Brain microvascular endothelial cell (primary cell): ENCODE measurements at places on chromosomes 6 and 20.
A peak's percentile ranks its signal among the peaks of the same experiment; 100 is the strongest.

DNA sequence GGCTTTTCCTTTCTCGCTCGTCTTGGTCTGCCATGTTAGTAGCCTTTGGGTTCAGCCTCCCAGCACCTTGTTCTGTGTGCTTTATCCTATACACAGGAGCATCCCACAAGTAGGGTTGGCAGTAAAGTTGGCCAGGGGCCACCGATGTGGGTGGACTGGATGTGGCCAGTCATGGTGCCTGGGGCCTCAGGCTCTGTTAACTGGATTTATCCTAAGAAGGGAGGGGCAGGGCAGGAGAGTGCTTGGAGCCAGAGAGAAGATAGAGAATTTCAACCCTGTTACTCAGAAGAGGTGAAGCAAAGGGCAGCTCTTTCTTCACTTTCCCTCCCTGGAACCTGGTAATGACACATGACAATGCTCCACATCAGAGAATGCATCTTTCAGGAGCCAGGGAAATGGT, 14.1 kb upstream of the SIRPB2 start:
- peak; percentile 18 for DNase-seq

DNA sequence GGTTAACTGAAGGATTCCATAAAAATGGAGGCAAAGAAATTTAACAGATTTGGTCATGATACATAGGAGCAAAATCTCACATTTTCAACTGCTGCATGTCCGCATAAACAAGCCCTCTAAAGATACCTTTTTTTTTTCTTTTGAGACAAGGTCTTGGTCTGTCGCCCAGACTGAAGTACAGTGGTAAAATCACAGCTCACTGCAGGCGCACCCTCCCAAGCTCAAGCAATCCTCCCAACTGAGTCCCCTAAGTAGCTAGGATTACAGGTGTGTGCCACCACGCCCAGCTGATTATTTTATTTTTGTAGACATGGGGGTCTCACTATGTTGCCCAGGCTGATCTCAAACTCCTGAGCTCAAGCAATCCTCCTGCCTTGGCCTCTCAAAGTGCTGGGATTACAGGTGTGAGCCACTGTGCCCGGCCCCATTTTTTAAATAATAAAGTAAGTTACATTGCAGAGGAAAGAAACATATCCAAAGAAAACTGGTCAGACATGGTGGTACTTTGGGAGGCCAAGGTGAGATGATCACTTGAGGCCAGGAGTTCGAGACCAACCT, 13.7 kb downstream of the MDN1 start:
- DNase-seq: no peak

DNA sequence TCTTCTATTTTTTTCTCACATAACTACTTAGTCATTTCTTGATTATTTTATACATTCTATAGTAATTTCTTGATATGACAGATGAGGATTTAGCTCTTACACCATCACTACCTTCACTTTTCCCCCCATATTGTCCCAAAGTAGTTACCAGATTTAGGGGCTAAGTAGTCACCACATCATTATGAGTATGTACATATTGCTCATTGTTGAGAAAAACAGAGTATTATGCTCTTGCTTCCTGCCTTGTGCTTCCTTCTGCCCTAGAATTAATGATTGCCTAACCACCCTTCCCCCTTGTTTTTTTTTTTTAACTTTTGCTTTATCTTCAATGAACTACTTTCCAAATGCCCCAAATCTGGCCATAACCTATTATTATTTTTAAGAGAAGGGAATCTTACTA, 6.8 kb upstream of the HLA-B start:
- no peak for DNase-seq

DNA sequence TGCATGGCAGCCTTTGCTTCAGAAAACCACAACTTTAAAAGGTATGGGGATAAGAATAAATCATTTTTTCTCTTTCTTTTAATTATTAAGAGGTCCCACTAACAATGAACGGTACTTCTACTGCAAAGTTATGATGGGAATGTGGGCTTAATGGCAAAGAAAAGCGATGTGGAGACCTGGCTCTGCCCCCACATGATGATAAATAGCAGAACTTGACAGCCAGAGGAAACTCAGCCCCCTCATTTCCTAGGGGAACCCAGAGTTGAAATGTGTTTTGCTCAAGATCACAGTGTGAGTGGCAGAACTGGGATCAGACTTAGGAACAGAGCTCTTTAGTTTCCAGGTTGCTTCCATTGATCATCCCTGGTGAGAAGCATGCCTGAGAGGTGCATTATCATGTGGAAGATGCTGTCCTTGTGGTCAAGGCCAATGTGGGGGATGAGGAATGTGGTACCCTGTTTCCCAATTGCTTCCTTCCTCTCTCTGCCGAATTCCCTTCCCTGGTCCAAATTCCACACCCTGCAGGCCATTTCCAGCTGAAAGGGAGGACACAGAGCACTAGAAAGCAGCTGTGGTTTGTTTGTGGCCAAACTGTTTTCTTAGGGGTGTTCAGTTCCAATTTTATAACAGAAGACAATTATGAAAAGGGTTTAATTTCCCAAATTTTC, 66.0 kb downstream of the BACH2 start:
- no peak for DNase-seq

DNA sequence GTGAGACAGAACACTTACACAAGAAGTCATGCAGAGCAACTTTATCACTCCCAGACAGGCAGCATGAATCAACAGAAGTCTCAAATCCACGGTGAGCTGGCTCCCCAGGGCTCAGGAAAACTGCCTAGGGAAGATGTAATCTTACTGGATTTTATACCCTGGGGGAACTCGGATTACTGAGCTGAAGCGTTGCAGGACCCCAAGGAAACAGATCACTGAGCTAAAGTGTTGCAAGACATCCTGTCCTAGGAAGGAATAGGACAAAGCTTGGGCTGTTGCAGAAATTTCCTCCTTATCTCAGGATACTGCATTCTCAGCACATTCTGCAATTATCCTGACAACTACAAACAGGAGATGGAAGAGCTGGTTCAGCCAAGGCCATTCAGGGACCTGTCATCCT, 224.8 kb downstream of the TFAP2A start:
- DNase-seq: no peak

- DNase-seq: no peak
Observed at GRCh38 chr6:107989166-107990094, 31.4 kb upstream of the SEC63 start.

GRCh38 chr6:75613056-75613501, 11.4 kb downstream of the SENP6 start:
- no peak for DNase-seq

GRCh38 chr6:41586252-41587007, 40.2 kb downstream of the FOXP4 start:
- no peak for DNase-seq

DNA sequence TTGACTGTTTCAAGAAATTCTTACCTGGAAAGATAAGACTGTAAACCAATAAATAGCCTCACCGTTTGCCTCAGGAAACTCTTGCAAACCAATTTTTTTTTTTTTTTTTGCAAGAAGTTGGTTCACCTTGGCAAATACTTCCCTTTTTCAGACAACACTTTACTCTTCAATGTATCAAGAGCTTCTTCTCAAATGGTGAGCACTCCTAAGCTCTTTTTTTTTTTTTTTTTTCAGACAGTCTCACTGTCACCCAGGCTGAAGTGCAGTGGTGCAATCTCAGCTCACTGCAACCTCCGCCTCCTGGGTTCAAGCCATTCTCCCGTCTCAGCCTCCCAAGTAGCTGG, 22.7 kb upstream of the SNTA1 start:
- no peak for DNase-seq

DNA sequence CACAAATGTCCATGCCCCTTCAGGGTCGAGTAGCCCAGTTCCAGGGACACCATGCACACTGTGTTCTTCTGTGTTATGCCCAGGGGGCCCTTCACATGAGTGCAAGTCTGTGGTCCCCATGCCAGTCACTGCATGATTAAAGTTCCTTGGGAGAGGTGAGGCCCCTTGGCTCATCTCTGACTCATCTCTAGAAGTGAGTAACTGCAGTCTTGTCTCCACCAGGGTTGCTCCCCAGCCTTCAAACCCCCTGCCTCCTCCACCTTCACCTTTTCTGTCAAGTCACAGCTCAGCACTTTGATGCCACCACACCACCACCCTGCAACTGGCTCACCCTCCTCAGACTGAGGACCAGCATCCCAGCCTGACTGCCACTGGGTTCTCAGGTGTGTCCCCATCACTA, 161.7 kb downstream of the UNC5CL start:
- DNase-seq: no peak

- DNase-seq: peak; percentile 87
Observed at GRCh38 chr6:75101896-75102295, 104.0 kb downstream of the COL12A1 start.

GRCh38 chr6:22126910-22127309, 169.9 kb downstream of the PRL start:
- no peak for DNase-seq

DNA sequence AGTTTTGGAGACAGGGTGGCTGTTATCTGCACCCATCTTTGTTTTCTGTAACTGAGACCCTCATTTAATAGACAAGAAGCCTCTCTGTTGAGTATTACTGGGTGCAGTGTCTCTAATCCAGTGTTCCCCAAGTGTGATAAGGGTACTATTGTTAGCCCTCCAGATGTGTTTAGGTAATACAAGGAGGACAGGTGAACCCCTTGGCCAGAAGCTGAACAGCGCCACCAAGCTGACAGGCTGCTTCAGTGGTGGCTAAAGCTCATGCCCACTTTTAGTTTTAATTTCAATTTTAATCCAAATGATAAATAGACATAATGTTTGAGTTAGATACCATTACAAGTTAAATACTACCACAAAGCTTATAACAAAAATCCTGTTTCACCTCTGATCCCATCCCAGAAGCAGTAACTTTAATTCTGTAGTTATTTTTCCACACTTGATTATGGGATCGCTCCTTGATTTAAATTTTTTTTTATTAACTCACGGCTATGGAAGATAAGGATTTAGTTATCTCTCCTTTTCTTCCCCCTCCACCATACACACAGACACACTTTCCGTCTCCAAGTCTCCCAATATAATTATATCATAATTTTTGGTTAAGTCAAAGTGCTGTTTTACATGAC, 8.4 kb upstream of the STK35 start:
- DNase-seq: no peak

DNA sequence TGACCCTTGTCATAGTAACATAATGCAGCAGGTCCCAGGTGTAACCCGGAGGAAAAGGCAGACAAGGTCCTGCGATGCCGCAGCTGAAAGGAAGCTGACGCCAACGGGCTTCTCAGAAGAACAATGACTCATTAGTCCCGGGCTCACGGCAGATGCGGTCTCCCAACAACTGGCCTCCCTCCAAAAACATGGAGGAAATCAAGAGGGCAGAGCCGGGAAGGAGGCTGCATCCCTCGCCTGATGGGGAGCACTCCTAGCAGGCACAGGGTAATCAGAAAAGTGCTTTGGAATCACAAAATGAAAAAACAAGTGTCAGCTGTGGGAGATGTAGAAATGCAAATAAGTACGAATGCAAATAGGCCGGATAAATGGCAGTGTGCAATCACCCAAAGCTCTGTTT, 165.2 kb upstream of the AGPAT4 start:
- peak; percentile 93 for DNase-seq

DNA sequence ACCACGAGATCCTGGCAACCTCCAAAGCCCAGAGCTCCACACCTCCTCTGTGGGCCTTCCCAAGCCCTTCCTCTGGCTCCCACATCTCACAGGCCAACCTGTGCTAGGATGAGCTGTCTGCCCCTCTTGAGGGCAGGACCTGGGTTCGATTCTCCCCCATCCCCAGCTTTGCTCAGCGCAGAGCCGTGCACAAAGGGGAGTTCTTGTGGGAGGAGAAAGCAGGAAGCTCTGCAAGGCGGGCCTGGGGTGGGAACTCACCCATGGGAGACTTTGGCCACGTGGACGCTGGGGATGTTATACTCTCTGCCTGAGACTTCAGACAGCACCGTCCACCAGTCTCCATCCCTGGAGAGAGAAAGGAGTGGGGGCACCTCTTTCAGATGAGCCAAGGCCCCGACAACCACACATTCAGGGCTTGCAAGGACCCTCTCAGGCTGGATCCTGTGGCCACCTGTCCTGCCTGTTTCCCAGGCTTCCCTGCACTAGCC, 12.7 kb downstream of the SLA2 start:
- no peak for DNase-seq

- DNase-seq: peak; percentile 45
Observed at GRCh38 chr20:51190783-51191180, 167.9 kb upstream of the KCNG1 start.

DNA sequence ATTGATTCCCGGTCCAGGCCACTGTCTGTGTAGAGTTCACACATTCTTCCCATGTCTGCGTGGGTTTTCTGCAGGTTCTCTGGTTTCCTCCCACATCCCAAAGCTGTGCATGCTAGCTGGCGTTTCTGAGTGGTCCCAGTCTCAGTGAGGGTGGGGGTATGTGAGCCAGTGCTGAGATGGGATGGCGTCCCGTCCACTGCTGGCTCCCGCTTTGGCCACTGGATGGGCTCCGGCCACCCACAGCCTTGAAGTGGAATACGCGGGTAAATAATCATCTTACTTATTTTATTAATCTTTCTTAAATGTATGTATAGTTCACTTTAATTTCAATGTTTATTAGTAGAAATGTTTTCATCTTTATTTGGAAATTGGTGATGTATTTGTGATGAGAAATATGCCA, 343.5 kb upstream of the MANEA start:
- no peak for DNase-seq

GRCh38 chr6:115680621-115681020, 380.1 kb downstream of the FRK start:
- DNase-seq: no peak

- no peak for DNase-seq
Observed at GRCh38 chr20:17403461-17403860, 127.7 kb downstream of the BFSP1 start.

DNA sequence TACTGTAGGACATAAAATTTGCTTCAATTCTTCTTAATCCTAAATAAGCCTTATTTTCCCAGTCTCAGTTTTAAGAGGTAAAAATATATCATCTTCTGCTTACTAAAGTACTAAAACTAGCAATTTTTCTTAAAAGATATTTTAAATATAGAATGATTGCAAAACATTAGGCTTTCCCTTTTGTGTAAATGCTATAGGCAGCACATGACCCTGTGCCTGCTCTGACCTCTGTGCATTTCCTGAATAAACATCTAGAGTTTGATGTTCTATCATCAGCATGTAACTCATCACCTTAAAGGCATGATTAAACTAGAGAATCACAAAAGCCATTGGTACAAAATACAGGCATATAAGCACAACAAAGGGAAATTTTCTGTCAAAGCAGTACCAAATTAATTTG, 422.7 kb downstream of the TFAP2B start:
- DNase-seq: no peak

- DNase-seq: no peak
Observed at GRCh38 chr6:28408076-28408802, 8.7 kb upstream of the ZSCAN12 start.

DNA sequence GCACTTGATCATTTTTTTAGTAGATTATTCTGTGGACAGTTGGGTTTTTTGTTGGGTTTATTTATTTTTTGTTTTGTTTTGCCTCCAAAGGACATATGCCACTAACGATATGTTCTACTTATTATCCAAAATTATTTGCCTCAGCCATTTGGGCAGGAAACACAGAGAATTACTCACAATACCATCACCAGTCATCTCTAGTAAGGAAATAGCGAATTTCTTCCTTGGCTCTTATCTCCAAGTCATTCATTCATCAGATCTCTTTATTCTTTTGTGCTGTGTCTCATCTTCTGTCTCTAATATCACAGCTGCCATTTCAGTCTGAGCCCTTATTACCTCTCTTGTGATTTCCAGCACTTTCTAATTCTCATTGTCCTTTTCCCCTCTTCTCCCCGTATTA, 130.4 kb upstream of the SMLR1 start:
- peak; percentile 17 for DNase-seq

GRCh38 chr6:71139249-71139648, 149.4 kb upstream of the OGFRL1 start:
- peak; percentile 38 for DNase-seq
